ENCODE measurements at places on chromosomes 13 and 19. TPM values are rescaled to one million over a fixed set of nuclear protein-coding genes. Genes with fewer than 3 reads are reported as not detected.
A peak's percentile ranks its signal among the peaks of the same experiment; 100 is the strongest.

GRCh38 chr13:36370108-36370429 is 23.9 kb upstream of the SPART start:
- no peak for DNase-seq

DNA sequence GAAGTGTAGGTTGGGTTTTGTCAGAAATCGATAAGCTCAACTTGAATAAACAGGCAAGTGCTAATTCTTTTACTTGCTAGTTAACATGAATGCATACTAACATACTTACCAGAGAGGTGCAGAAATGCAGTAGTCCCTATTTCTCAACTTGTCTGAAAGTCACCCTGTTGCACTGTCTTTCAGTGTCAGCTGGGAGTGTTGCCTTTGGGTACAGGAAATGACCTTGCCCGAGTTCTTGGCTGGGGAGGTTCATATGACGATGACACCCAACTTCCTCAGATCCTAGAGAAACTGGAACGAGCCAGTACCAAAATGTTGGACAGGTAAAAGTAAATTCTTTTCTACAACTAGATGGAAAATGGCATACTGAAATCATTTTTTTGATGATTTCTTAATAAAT is 103.5 kb upstream of the AKAP11 start:
- DNase-seq = no peak

OR4F17 gene
- not detected for total RNA-seq

DNA sequence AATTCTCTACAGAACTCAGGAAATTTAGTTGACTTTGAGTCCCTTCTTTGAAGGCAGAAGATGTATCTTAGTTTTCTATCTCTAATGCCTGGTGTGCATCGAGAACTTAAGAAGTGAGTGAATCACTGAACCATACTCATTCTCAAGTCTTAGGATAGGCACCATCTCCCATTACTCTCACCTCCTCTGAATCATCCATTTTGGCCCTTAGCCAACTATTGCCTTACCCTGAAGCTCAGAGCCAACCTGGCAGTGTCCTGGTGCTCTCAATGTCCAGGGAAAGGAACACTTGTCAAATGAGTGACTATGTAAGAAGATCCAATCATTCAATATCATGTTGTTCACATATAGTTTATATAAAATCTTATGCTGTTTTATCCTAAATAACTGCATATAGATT is 146.6 kb downstream of the RGCC start:
- DNase-seq = no peak

PRODH2 gene
- not detected for total RNA-seq

DNA sequence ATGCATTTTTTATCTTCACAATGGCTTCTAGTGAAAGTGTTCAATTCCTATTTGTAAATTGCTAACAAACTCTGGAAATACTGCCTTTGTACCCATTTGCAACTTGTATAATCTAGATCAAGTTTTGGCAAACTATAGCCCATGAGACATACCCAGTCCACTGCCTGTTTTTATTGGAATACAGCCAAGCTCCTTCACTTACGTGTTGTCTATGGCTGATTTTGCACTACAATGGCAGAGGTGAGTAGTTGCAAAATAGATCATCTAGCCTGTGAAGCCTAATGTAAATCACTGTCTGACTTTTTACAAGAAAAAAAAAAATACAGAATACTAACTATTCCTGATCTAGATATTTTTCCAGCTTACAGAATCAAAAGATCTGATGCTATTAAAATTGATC is 37.1 kb downstream of the DZIP1 start:
- no peak for DNase-seq

DNA sequence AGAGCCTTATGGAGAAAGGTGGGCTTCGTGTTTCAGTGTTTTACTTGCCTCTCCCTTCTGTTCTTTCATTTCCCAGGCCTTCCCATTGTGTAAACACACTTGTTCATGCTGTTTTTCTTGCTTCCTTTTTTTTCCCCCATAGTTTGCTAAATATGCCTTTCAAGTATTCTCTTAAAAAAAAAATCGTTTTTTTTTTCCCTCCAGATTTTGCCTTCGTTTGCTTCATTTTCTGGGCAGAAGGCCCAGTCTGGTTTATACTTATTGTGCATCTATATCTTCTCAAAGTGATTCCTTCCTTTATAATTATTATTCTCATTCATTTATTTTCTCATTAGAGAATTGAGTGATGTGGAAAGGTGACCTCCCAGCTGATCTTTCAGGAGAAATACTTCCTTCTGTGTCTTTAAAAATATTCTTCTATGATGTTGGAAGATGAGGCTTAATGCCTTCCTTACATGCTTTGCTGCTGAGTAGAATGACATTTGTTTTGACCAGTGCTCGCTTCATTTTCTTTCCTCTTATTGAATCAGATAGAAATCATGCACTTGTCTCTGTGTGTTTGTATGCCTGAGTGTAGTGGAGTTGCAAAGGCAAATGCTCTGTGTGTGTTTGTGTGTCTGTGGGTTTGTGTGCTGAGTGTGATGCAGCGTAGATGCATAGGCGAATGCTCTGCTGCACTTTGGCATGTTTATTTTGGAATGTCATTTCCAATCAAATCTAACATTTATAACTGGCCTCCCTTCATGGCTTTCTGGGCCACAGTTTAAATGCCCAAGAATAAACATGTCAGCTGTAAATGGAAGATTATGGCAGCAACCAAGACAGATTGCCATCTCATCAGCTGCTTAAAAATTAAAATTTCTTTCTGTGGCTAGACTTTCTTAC is 591.4 kb downstream of the FGF9 start:
- DNase-seq = no peak

CGB7 gene
- total RNA-seq = 4.4 TPM

DNA sequence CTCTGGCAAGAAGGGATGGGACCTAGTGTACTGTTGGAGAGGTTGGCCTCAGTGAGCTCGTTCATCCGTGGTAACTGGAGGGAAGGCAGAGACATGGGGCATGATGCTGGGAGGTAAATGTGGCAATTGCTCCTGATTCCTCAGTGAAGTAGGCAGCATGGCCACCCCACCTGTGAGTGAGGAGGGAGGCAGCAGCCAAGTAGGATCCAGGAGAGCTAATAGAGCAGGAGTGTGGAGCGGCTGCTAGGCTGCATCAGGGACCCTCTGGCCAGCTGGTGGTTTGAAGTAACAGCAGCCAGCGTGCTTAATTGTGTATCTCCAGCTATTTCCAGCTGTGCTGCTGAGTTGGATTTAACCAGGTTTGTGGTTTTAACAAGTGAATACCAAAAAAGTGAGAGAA is 24.7 kb downstream of the TM9SF2 start:
- no peak for DNase-seq

DNA sequence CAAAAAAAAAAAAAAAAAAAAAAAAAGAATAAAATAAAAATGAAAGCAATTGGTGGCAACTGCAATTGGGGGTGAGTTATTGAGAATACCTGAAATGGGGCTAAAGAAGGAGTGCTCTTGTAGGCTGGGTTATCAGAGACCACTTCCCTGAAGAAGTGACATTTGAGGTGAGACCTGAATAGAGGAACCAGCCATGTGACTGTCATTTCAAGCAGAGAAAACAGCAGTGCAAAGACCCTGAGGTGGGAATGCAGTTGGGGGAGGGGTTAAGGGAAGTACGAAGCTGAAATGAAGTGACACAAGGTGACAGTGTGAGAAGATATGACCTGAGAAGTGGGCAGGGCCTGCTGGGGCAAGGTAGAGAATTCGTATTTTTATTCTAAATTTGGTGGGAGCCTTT is 4.3 kb upstream of the PALM3 start:
- no peak for DNase-seq

GRCh38 chr13:21608961-21609360 is 5.0 kb upstream of the MICU2 start:
- DNase-seq = no peak

DNA sequence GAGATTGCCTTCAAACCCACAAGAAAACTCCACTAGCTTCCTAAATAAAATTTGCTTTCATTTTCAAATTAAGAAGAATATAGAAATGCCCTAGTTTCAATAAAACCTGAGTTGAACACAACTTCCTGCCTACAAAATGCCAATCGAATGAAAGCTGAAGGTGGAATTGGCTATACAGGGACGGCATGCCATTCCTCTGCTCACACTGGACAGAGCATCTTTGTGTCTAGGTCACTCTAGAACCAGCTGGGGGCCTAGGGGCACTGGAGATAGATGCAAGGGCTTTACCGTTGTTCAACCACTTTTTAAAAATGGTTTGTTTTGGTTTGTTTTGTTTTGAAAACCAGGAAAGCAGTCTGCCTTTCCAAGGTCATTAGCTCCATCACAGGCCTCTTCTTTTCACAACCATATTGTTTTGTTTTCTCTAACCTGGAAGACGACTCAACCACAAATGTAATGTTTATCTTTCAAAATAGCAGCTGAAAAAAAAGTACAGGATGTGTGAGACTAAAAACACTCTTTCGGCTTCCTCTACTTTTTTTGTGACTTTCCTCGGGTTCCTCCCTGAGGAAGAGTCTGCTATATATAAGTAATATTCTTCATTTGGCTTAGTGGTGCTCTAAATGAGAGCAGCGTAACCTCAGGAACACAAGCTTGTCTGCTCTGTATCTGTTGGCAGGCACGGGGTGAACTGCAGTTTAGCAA is 11.9 kb upstream of the ITM2B start:
- DNase-seq = no peak

GRCh38 chr13:34900288-34900739 is 41.8 kb upstream of the NBEA start:
- no peak for DNase-seq

- no peak for DNase-seq
These were observed 105.6 kb downstream of the SLC7A1 start for GRCh38 chr13:29489650-29490560.

- no peak for DNase-seq
These were observed 78.2 kb downstream of the LIG4 start for GRCh38 chr13:108137176-108137575.

DNA sequence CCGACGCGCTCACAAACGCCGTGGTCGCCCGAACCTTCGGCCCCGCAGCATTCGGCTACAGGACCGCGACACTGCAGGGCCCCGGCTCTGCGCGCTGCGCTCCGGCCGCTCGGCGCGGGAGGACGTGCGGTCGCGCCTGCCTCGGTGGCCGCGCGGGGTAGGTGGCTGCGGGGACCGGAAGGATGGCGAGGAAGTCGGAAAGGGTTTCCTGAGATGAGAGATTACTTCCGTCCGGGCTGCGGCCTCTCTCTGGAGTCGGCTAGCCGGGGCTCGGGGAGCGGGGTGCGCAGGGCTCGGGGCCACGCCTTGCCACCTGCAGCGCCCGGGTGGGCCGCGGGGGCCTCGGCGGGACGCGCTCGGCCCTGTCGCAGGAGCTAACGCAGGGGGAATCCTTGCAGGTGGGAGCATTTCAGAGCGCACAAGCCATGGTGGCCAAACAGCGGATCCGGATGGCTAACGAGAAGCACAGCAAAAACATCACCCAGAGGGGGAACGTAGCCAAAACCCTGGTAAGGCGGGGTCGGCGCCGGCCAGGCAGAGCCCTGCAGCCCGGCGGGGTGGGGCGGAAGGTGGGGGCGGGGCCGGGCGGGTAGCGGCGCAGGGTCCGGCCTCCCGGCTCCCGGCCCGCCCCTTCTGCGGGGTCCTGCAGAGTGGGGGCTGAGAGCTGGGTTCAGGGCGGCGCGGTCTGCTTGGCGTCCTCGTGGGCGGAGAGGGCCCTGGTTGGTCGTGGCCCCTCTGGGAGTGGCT is at the start of gene SERP2:
TSS of gene SERP2 (plus strand) at position 224 of the 747 bp plus-strand sequence. CDS start at position 426, 202 bp downstream.
- no peak for DNase-seq

SBSN gene
- 1,096 TPM for total RNA-seq

DNA sequence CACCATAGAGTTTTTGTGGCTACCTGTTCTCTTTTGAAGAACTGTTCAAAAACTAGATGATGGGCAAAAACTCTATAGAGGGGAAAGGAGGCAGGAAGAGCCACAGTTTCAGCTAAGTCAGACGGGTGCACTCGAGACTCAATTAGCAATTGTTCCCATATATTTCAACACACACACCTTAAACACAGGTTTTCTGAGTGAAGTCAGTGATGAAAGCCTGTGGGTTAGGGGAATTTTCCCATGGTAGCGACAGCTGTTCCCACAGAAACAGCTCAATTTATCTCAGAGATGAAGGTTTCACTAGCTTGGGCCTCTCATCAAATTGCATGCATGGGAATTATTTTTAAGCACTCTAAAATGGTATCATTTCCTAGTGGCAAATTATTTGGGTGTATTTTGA is 143.4 kb downstream of the ZIC5 start:
- no peak for DNase-seq

DNA sequence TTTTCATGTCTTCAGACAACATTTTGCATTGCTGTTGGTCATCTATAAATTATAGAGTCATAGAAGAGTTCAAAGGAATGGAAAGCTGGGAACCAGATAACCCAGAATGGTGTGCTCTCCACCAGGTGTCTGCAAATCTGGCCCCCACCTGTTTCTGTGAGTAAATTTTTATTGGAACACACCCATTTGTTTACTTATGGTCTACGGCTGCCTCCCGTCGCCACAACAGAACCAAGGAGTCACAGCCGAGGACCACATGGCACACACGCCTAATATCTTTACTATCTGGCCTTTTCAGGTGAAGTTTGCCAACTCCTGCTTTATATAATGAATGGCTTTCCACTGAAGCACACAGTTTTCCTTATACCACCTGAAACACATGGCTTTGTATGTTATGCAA is 58.2 kb downstream of the EFNB2 start:
- no peak for DNase-seq

CYP4F11 gene
- 37.9 TPM for total RNA-seq

- DNase-seq = peak; percentile 14
These were observed 13.5 kb downstream of the ARL11 start for GRCh38 chr13:49641801-49642291.

- DNase-seq = no peak
These were observed 36.2 kb upstream of the LRCH1 start for GRCh38 chr13:46516599-46517338.

GRCh38 chr19:15672580-15673175 is at the start of gene CYP4F12:
CYP4F12 (plus strand) TSS chr19:15673087; CDS start chr19:15673530, 443 bp downstream.
- peak; percentile 5 for DNase-seq

All from esophagus squamous epithelium (tissue), 5 donors.